Gastrocnemius medialis (tissue), 4 donors: ENCODE measurements at places on chromosomes 4 and X. TPM values are rescaled to one million over a fixed set of nuclear protein-coding genes. Genes with fewer than 3 reads are reported as not detected.

GRCh38 chrX:136214551-136214950, 36.6 kb downstream of the MAP7D3 start:
- no peak for DNase-seq

- DNase-seq: no peak
These were observed 77.5 kb downstream of the HCCS start for GRCh38 chrX:11188664-11189063.

- DNase-seq: no peak
These were observed 39.8 kb upstream of the ASMTL start for GRCh38 chrX:1492421-1493012.

- no peak for DNase-seq
These were observed 178.7 kb upstream of the EMCN start for GRCh38 chr4:100696531-100696930.

DNA sequence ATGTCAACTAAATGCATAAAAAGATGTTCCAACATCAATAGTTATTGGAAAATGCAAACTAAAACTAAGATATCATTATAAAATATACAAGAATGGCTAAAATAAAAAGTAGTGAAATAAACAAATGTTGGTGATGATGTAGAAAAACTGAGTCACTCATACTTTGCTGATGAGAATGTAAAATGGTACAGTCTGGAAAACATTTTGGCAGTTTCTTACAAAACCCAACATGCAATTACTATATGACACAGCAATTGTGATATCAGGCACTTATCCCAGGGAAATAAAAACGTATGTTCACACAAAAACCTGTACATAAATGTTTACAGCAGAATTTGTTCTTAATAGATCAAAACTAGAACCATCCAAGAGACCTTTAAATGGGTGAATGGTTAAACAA, 182.6 kb downstream of the RTL9 start:
- DNase-seq: no peak

- no peak for DNase-seq
These were observed 224.0 kb upstream of the BMP3 start for GRCh38 chr4:80806472-80806871.

DNA sequence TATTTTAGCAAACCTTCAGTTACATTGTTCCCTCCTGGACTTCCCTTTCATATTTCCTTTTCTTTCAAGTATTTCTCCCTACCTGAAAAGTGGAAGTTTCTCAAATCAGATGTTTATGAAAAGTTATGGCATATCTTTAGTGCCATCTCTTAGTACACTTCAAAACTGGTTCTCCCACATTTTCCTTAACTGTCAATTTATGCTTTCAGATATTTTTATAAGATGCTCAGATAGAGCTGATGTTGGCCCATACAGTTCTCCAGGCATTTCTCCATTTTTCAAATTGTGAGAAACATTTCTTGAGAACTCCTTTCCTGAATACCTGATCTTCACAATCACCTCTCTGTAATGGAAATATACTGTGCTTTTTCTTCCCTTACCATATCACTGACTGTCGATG, 32.5 kb upstream of the AP1AR start:
- DNase-seq: no peak

- DNase-seq: no peak
These were observed 5.2 kb downstream of the TFE3 start for GRCh38 chrX:49037883-49038475.

DNA sequence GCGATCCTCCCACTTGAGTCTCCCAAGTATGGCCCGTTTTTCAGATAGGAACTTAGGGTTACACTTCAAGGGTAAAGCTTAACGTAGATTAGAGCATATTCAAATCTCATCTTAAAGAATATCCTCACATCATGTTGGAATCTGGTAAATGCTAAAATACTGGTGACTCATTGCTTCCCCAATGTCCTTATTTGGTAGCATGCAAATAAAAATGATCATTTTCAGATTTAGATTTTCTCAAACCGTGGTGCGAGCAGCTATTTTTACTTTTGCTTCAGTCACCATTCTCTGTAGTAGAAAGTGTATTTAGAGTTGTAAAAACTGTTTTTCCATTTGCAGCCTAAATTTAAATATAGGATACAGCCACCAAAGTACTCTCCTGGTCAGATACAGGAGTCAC, 101.5 kb upstream of the MAML3 start:
- no peak for DNase-seq

DNA sequence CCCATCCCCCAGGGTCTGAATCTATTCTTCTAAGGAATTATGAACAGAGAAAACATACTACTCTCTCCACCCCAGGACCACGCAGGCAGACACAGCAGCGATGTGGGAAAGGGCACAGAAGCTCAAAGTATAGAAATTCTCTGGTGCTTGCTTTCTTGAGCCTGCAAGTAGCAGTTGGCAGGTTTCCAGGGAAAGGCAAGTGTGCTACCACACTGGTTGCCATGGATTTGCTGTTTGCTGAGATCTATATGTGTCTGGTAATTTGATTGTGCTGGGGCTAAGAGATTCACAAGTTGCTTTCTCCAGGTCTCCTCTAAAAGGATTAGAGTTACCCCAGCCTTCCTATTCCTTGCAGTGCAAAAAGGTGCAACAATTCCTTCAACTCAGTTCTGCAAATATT, 83.1 kb downstream of the GUCY2F start:
- no peak for DNase-seq

- no peak for DNase-seq
These were observed 41.9 kb downstream of the F11 start for GRCh38 chr4:186307916-186308315.

- no peak for DNase-seq
These were observed 138.9 kb downstream of the DCLK2 start for GRCh38 chr4:150217192-150217591.

The BMP3 gene
- 0.11 TPM for total RNA-seq

The RNF212 gene
- 1.3 TPM for total RNA-seq

The PRR32 gene
- not detected for total RNA-seq

The CCNA2 gene
- 0.36 TPM for total RNA-seq

The DDX53 gene
- not detected for total RNA-seq

The CFAP99 gene
- total RNA-seq: not detected

The HEPH gene
- total RNA-seq: 1.2 TPM

The SLC10A4 gene
- 0.33 TPM for total RNA-seq

The NOCT gene
- total RNA-seq: 4.8 TPM

The IDS gene
- total RNA-seq: 44.2 TPM

The DKK2 gene
- 0.64 TPM for total RNA-seq

The HELT gene
- not detected for total RNA-seq

The PCDH18 gene
- 2.3 TPM for total RNA-seq
